Fibroblast of lung (primary cell): ENCODE measurements at places on chromosomes 3 and 15.

GRCh38 chr3:155648013-155648591 lies 96.8 kb downstream of the PLCH1 start:
- H3K4me1 ChIP-seq, result no peaks in the 10 kb centered on the region
- no peak overlapping the region for H3K27ac ChIP-seq
- no peak for DNase-seq
- H3K36me3 ChIP-seq, result no peaks in the 10 kb centered on the region
- H3K27me3 ChIP-seq, result no peaks in the 10 kb centered on the region
- H3K4me3 ChIP-seq, result no peak overlapping the region

DNA sequence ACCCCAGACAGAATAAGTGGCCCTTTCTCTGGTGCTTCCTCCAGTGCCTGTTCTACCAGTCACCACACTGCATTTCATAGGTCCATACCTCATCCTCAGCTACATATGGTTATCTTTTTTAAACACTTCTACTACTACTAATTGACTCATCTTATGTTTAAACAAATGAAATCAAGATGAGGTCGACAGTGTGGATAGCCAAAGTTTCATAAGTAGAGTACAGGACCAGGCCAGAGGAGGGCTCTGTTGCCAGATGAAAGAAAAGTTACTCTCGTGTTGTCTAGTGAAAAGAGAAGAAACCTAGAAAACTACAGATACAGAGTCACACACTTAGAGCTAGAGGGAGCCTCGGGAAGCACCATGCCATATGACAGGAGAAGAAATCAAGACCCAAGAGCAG lies 296.1 kb downstream of the VPS13C start:
- H3K4me1 ChIP-seq, result no peaks in the 10 kb centered on the region
- peak; percentile 40 for DNase-seq
- H3K36me3 ChIP-seq, result no peaks in the 10 kb centered on the region

- H3K4me1 ChIP-seq, result no peaks in the 10 kb centered on the region
- no peaks in the 10 kb centered on the region for H3K36me3 ChIP-seq
- no peak overlapping the region for H3K4me3 ChIP-seq
- no peak for DNase-seq
- no peak overlapping the region for H3K27ac ChIP-seq
Measured at GRCh38 chr3:150050510-150050909, 79.8 kb upstream of the PFN2 start.

DNA sequence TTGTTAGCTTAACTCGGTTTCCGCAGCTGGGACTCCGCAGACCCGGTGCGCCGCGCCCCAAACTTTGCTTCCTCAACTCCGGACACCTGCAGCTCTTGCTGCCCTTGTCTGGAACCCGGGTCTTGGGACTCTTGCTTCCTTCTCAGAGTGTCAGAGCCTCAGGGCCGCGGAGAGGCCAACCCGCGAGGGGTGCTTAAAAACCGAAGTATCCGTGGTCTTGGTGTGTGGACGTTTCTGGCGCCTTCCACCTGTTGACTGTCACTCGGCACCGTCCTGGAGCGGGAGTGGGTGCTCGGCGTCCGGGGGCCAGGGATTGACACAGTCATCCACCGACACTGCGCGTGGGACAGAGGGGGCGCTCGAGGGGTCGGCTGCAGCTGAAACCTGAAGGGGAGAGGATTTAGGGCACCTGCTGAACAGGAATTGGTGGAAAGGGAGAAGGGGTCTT lies 386 bp downstream of the SQOR start:
- peak overlapping the region; percentile 81 for H3K4me3 ChIP-seq
- peak overlapping the region; percentile 52 for H3K27ac ChIP-seq
- no peak for DNase-seq
- no peaks in the 10 kb centered on the region for H3K27me3 ChIP-seq
- H3K36me3 ChIP-seq, result no peaks in the 10 kb centered on the region
